ENCODE measurements at places on chromosomes 11 and 22. TPM values are rescaled to one million over a fixed set of nuclear protein-coding genes. Genes with fewer than 3 reads are reported as not detected.

DNA sequence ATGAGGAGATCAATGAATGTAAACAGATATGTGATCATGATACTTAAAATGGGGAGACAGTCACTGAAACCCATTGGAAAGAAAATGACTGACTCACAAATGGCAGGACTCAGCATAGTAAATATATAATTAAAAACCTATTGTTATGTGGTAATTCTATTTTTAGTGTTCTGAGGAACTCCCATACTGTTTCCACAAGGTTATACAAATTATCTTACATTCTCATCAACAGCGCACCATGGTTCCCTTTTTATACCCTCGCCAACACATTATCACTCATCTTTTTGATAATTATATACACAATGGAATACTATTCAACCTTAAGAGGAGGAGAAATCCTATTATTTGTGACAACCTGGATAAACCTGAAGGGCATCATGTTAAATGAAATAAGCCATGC, 17.1 kb downstream of the OR5B21 start:
- DNase-seq, result no peak

IL18BP gene
- polyA plus RNA-seq, result 6.5 TPM

GRCh38 chr11:77204754-77205466, 76.9 kb downstream of the MYO7A start:
- DNase-seq, result no peak

DNA sequence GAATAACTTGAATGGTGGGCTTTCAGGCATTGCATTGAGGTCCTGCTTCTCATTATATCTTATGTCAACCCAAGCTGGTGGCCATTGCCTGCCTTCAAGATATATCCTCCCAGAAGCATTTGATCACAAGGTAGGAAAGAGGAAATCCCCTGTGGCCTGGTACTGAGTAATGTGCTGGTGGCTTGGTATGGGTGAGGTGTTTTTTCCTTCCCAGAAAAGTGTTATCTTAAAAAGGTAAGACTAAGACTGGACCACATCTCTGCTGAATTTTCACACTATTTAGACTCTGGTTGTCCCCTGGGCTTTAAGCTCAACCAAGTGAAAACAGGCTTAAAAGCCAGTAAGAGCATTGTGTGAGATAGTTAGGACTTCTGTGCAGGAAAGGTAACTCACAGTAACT, 3.7 kb downstream of the INSC start:
- no peak for DNase-seq

CCDC116 gene
- polyA plus RNA-seq, result 1.3 TPM

GRCh38 chr22:26426924-26427323, 2.1 kb upstream of the ASPHD2 start:
- DNase-seq, result no peak

DNA sequence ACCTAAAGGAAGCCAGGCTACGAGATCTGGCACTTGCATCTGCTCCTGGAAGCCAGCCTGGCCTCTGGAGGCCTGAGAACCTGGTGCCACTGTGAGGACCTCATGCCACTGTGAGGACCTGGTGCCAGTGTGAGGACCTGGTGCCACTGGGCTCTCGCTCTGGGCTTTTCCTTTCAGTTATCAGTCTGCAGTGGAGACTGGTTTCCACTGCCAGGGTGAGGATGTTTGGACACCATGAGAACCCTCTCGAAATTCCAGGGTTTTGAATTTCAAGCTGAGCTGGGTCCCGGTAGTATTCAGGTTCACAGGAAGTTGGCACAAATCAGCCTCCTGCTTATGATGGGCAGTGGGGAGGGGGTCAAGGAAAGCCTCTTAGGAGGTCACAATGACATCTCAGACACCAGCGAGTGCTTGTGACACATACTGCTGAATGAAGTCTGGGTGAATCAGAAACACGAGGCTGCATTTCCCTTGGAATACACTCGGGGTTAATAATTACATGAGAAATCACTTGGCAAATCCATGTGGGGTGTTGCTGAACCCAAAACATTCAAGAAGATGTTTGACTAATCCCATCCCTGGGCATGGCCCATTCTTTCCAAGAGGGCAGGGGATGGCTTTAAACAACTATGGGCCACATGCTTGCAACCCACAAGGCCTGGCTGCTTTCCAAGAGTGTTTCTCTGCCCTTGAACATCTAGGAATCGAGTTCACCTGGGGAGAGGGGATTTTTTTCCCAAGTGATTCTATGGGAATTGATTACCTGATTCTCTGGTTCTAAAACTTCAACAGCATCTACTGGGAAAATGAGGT, 60.2 kb downstream of the LINC01488 start:
- no peak for DNase-seq

- DNase-seq, result no peak
Observed at GRCh38 chr11:70175236-70175698, 27.8 kb upstream of the FADD start.

DNA sequence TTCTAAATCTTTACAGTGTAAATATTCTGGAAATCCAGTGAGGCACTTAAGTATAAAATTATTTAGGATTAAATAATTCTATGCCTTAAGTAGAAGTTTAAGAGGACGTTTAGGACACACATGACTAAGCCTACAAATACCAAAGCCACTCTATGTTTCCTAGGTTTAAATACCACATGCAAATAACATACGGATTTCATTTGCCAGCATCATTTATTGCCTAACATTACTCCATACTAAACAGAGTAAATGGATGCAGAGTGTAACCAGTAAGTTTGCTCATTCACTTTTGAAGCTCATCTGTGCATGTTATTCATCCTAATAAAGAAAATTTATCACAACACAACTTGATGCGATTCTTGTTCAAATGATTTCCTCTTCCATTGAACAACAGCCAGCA, 4.1 kb downstream of the BDNF start:
- DNase-seq, result no peak

YPEL4 gene
- 0.38 TPM for polyA plus RNA-seq

CARD10 gene
- 29.9 TPM for polyA plus RNA-seq

DNA sequence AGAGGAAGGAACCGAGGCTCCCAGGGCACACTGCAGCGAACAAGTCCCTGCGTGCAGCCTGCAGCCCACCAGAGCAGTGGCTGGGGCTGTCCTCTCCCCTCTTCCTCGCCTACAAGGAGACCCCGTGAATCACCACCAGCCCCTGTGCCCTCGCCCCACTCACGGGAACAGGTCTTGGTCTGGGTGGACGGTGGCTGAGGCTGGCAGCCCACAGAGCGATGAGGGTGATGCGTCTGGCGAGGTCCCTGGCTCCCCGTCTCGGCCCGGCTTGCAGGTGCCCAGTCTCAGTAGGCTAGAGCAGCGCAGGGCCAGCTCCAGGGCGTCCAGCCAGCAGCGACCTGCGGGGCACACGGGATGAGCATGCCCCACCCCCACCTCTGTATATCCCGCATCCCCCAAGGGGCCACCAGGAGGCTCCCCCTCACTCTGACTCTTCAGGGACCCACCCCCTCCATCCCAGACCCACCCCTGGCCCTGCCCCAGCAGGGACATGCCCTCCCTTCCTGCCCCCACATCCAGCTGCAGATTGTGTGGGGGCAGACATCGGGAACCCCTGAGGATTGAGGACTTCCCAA, 50.5 kb upstream of the CARS1 start:
- DNase-seq, result no peak

- DNase-seq, result peak; percentile 50
Observed at GRCh38 chr22:49965091-49966040, 4.8 kb downstream of the PIM3 start.

GRCh38 chr11:113715273-113715672, 9.2 kb upstream of the TMPRSS5 start:
- DNase-seq, result no peak

ACRV1 gene
- not detected for polyA plus RNA-seq

DNA sequence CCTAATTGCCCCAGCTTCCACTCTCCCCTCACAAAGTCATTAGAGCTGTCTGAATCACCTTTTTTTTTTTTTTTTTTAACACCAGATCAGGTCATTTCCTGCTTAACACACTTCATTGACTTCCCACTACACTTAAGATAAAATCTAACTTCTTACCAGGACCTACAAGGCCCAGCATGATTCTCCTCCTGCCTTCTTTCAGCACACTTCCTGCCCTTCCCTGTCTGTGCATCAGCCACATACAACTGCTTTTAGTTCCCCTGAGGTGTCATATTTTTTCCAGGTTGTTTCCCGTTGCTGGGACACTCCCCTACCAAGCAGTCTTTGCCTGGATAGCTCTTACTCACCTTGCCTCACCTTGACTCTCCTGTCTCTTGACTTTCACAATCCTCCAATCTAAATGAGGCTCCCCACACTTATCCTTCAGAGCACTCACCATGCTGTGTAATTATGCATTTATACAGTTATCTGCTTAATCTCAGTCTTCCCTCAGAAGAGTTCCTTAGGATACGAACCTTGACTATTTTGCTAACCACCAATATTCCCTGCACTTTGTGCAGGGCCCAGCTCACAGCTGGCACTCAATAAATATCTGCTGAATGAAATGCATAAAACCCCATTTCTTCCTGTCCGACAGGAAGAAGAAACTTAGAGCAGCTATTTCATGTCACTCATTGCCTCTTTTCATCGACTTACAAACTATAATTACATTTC, 96.6 kb upstream of the AKIP1 start:
- DNase-seq, result no peak

- DNase-seq, result peak; percentile 35
Observed at GRCh38 chr11:71086687-71087258, 165.6 kb downstream of the SHANK2 start.

DNA sequence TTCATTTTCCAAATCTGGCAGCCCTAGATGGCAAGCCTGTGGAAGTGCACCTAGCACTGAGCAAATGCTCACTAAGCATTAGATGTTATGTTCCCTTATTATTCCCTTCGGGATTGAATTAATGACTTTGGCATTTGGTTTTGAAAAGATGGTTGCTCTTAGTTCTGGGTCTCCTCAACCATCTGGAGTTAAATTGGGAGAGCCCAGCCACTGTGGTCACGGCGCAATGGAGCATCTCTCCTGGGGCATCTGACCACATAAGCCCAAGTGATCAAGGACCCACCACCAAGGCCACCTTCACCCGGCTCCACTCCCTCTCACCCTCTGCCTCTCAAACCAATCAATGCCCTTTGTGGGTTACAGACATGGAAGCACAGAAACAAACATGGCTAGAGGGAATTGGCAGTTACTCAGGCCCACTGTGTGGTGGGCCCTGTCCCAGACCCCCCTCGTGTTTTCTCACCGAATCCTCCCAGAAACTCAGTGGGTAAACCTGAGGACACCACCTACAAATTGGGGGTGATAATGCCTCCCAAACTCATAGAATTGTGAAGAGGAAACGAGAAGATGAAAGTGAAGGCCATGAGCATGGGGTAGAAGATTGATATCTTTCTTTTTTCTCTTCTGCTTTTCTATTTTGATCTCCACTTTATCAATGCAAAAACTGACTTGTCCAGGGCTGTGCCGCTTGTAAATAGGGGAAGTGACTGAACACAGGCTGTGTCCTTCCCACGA, 52.2 kb downstream of the IRAG1 start:
- DNase-seq, result no peak

GRCh38 chr11:62013537-62014476, 46.4 kb upstream of the FTH1 start:
- no peak for DNase-seq

DNA sequence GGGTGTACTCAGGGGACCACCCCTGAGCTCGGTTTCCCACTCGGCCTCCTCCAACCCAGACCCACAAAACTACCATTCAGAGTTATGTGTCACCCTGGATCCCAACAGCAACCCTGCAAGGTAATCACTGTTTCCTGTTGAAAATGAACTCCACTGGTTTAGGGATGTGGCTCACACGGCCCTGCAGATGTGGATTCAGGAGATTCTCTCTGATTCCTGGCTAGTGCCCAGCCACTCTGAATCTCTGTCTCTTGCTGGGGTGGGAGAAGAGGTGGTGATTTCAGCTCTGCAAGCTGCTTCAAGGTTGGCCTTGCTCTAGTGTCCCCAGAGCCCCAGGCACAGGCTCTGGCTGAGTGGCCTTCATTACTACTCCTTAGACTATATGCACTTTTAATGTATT, 1231.6 kb downstream of the TBC1D22A start:
- no peak for DNase-seq

- DNase-seq, result no peak
Observed at GRCh38 chr22:35949243-35949642, 79.4 kb downstream of the RBFOX2 start.

DNA sequence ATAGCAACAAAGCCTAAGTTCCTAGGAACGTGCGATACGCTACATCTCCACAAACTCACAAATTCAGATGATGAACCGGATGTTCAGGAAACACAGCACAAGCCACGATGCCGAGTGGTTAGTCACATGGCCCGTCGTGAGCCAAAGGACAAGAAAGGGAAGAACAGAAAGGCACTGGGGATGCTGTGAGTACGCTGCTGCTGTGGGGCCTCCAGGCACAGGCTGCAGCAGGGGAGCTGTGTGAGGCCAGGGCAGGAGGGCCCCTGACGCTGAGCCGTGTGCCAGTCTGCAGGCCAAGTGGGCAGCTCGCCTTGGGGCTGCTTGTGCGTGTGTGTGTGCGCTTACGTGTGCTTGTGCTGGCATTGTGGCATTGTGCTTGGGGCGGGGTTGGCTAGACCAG, 89.4 kb downstream of the CTTN start:
- DNase-seq, result no peak

- no peak for DNase-seq
Observed at GRCh38 chr22:24178502-24179440, 2.5 kb upstream of the SUSD2 start.

LYVE1 gene
- polyA plus RNA-seq, result 4.3 TPM

DNA sequence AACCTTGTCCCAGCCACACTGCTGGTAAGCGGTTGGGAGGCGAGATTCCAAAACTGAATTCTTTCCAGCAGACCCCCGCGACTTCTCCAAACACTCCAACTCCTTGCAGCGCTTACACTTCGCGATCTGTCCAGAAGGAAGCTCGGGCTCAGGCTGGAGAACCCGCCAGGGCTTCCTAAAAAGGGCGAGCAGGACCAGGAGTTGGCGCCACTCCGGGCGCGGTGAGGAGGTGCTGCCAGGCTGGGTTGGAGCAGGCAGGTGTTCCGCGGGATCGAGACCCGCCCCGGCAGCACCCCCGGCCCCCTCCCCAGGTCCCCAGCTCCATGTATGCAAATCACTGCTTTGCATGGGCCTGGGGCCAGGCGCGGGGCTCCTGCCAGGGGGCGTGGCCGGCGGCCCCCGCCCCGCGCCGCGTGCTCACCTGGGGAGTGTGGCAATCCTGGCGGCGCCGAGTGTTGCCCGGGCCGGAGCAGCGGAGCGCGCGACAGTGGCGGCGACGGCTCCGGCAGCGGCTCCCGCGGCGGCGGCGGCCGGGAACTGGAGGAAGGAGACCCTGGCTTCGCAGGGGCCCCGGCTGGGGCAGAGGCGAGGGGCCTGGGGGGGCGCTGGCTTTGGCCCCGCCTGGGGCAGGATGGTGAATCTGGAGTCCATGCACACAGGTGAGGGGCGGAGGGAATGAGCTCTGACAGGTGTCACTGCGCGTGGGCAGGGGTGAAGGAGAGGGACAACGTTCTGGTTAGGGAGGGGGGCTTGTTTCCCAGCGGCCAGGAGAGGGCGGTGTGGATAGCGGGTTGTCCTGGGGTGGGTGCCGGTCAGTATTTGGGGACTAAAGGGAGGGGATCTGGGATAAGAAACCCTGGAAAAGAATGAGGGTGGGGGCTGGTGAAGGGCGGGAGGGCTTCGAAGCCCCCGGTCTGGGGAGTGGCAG, at the start of gene POU2F3:
Gene POU2F3, plus strand, starts transcription at position 428 of the 928 bp plus-strand sequence. Its CDS starts 204 bp downstream, at position 632.
- DNase-seq, result peak; percentile 64

GRCh38 chr11:19980957-19981669, 179.2 kb downstream of the DBX1 start:
- no peak for DNase-seq

GRCh38 chr22:43304831-43305590, 38.2 kb downstream of the SCUBE1 start:
- no peak for DNase-seq

Data from pancreas (tissue), 10 donors.